Non-pigmented ciliary epithelial cell (primary cell): ENCODE measurements at places on chromosomes 11 and 22.

DNA sequence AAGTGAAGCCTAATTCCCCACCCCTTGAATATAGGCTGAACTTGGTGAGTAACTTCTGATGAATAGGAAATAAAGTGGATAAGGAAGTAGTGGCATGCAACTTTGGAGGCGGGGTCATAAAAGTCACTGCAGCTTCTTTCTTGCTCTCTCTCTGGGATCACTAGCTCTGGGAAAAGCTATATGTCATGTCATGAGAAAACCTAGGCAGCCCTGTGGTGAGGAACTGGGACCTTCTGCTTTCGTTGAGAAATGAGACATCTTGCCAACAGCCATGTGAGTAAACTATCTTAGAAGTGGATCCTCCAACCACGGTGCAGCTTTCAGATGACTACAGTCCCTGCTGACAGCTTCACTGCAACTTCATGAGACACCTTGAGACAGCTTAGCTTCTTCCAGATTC lies 15.7 kb downstream of the ZNF214 start:
- no peak for DNase-seq

DNA sequence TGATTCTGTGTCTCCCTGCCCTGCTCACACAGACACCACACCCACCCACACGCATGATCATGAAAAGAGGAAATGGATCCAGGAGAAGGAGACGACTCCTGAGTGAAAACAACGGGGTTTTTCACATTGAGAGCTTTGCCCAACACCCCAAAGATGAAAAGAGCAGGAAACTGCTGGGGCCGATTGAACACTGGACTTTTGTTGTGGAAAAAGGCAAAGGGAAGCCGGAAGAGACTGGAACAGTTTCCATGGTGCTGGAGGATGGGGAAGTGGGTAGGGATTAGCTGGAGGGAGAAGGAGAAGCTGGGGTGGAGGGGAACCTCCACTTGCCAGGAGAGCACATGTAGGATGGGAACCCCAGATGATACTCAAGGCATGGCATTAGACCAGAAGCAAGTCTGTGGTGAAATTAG lies 5.2 kb upstream of the SLC43A3 start:
- no peak for DNase-seq

DNA sequence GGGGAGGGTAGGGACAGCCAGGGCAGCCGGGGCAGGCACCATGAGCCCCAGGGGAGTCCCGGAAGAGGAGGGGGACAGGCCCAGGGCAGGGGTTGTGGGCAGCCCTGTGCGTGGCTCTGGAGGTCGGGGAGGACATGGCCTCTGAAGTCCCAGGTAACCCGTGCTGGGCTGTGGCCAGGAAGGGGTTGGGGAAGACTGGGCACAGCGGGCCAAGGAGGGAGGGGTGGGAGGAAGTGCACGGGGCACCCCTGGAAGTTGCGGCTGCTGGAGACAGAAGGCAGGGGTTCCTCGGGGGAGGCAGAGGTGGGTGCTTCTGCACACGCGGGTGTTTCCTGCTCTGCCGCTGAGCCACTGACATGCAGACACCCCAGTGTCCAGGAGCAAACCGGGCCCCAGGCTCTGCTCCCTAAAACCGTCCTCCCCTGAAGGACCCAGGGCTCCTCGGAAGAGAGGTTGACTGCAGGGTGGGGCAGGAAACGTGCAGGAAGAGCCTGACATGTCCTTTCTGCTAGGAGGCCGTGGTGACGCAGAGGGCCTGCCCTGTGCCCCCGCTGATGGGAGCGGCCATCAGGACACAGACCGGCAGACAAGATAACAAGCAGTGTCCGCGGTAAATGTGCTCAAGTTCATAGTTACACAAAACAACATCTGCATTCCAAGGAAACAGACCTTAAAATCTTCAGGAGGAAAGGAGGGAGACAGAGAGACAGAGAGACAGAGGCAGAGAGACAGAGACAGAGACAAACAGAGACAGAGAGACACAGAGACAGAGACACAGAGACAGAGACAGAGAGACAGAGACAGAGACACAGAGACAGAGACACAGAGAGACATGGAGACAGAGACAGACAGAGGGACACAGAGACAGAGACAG lies 5.7 kb downstream of the TNNI2 start:
- DNase-seq, result no peak

DNA sequence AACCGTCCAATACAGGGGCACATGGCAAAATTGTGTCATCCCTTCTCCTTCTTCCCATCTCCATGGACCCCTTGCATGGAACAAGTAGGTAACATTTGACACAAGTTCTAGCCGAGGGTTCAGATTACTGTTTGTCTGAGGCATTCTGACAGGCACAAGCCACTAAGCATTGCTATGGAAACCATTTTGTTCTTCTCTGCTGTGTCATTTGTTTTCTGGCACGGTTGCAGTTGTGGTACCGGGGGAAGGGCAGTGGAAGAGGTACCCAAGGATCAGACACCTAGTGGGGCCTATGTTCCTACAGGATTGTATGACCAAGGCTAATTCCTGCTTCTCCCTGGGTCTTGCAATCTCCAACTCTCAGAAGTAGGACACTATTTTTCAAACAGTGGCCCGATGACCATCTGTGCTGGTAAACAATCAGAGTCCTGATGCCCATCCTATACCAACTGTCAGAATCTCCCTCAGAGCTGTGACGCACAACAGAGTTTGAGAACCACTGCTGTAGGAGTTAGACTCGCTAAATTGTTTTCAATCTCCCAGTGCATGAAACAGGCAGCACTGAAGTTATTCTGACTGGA lies 69.3 kb downstream of the KCNC1 start:
- DNase-seq, result no peak

GRCh38 chr11:120035756-120036155 lies 102.2 kb downstream of the TRIM29 start:
- DNase-seq, result no peak

GRCh38 chr11:47971501-47971900 lies 8.9 kb upstream of the PTPRJ start:
- no peak for DNase-seq

DNA sequence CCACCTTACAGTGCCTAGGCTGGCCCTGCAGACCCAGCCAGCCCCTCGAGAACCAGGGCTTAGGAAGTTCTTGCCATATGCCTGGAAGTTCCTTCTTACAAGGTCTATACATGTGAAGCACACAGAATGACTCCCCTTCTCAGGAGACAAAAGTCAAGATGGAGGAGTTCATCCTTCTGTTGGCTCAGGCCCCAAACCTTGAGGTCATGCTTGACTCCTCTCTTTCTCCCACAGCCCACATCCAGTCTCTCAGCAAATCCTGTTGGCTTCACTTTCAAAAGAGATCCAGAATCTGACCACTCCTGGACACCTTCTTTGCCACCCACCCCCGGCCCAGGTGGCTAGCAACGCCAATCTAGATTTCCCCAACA lies 1.7 kb upstream of the CD248 start:
- no peak for DNase-seq
